GM23338 (cell line): ENCODE measurements at places on chromosomes 2 and 18. TPM values are rescaled to one million over a fixed set of nuclear protein-coding genes. Genes with fewer than 3 reads are reported as not detected.

OTOS gene
- not detected in 2 replicates for total RNA-seq

DNA sequence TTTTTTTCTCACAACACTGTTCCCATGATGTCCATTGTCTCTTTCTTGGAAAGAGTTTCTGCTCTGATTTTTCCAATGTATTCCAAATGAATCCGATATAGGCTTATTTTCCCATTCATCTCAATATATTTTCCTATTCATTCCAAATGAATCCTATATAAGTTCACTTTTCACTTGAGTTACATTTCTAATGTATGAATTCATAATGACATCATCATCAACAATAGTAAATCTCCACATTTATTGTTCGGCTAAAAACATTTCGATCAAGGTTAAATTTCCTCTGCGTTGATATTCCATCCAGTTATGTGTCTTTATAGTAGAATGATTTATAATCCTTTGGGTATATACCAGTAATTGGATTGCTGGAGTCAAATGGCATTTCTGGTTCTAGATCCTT lies 76.7 kb upstream of the SLC8A1 start:
- no peak for DNase-seq

DNA sequence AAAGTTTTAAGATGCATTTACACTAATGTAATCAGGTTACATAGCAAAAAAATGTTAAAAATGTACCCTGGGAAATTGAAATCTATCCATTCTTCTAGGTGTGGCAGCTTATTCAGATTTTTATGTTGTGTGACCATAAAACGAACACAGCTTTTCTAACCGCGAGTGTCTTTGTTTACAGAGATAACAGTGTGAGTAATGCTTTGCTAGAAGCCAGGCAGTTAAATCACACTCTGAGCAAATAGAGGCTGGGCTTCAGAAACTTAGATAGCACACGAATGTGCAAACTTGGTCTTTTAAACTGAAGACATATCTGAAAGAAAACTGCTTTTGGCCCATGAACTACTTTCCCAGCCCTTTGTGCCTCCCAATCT lies 116.1 kb downstream of the SPTBN1 start:
- no peak for DNase-seq

DNA sequence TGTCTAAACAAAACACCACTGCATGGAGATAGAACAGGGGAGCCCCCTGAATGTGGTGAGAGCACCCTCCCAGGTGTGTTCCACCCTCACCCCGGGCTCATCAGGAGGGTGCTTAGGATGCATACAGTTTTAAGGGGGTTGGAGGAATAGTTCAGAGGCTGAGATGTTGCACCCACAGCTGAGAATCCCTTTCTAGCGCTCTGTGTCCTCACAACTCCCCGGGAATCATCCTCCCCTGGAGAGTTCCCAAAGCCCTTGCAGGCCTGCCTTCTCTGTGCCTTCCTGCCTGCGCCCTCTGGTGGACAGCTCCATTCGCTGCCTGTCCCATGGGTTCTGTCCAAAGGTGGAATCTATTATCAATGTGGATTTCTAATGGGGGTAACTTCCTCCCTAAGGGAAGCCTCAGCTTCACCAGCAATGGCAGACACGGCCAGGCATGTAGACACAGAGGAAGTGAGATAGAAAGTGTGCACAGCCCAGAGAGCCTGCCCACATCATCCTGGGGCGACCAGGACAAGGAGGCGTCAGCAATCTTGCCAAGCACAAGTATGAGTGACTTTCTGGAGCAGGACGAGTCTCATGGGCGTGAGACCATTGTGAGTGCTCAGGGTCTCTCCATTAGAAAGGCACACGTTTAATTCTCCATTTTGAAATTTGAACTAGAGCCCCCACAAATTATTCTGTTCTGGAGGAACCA lies 1.2 kb upstream of the UGT1A5 start:
- DNase-seq: peak; percentile 92

DNA sequence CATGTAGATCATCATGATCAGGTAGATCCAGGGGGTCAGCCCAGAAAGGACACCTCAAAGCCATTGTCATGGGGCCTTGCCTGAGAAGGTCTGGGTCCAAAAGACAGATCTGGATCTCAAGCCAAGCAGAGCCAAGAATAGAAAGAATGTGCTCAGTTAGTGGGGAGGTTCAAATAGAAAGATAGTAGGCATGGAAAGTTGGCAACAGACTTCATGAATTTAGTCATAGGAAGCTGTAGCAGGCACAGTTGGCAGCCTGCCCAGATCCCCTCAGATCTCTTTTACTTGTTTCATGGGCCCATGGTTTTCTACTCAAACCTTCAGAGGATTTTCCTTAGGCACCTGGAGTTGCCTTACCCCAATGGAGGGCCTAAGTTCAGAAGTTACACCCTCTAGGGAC lies 767.0 kb downstream of the SLC4A3 start:
- DNase-seq: no peak
